ENCODE measurements at places on chromosomes 6 and 20. TPM values are rescaled to one million over a fixed set of nuclear protein-coding genes. Genes with fewer than 3 reads are reported as not detected.
A peak's percentile ranks its signal among the peaks of the same experiment; 100 is the strongest.

GPR63 gene
- 2.4 TPM for total RNA-seq

DNA sequence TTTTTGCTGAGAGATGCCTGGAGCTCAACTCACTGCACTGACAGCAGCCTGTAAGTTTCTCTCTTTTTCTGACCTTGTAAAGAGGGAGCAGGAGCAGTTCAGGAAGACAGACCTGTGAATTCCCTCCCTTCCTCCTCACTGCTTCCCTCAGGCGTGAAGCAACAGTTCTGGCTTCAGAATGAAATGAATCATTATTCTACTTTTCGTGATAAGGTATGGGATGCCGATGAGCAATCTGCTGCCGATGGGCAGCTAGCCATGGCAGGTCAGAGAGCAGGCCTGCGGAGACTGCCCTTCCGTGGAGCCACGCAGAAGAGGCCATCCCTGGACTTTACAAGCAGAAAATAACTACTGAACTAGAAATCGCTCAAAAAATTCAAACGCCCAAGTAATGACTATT, 426.5 kb upstream of the RNF217 start:
- no peak for DNase-seq

GRCh38 chr6:85458782-85459181, 8.9 kb downstream of the NT5E start:
- DNase-seq = no peak

DNA sequence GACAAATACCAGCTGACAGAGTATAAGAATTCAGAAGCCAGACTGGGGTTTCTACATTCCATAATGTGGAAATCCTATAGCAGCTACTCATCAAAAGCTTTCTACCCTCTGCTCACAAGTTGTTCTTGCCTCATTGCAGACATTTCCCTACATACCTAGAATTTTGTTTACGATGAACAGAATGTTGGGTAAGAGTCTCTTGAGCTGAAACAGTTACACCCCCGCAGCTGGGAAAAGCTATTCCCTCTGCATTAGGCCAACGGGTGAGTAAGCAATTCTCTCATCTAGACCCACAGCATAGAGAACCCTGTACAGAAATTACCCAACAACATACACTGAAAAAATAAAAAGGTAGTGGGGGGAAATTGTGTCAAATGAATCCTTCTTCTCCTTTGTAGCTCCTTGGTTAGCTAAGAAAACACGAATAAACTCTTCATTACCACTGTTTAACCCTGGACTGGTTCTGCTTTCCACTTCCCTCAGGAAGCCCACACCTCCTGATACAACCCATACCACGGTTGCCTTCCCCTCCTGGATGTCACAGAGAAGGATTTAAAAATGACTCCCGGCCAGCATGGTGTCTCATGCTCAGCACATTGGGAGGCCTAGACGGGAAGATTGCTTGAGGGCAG, 215.0 kb upstream of the SHLD1 start:
- peak; percentile 10 for DNase-seq

DNA sequence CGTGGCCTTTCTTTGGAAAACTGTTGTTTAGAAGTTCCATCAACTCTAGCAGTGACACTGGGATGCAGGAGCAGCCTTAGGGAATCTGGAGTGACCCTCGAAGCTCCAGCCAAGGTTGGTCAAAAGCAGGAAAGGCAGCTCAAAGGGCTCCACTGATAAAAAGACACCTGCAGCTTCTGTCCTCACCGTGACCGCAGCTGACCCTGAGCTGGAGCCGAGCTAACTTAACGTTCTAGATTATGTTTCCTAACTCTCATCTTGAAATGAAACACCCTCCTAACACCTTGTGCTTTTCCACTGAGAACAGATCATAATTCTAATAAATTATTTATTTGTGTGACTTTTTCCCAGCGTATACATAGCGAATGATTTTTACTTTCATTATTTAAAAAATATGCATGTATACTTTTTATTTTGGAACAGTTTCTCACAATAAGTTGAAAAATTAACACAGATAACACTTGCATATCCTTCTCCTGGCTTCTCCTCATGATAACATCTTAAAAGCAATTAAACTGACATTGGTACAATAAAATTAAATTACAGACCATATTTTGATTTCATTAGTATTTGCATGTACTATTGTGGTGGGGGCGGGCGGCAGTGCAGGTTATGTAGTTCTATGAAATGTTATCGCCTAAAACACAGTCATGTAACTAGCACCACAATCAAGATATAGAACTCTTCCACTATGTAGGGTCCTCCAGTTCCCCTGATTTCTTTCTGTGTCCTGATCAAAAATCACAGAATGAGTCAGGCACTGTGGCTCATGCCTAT, 116.1 kb downstream of the MOXD1 start:
- DNase-seq = no peak

DNA sequence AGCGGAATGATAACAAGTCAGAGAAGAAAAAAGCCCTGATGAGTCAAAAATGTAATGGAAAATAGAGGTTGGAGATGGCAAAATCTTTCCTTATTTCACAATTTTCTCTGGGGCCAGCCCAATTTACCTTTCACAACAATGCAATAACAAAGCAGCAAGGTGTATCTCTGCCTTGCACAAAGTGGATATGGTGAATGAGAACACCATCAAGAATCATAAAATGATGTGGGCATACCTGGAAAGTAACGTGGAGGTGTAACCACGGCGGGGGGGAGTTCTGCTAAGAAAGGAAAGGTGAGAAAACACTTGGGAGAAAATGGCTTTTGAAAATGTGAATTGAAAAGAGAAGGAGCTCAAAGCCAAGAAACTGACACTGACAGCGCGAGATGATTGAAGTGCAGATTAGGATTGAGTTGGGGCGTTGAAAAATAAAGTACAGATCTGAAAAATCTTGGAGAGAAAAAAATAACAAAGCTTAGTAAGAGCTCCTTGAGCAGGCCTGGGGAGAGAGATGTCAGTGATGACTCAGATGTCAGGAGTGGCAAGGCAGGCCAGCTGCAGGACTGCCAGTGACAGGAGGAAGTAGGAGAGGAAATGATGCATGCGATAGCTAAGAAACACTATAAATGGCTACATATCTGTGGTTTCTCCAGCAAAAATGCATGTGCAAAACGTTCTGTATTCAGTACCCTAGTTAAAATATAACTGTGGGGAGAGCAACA, 26.2 kb downstream of the ARHGAP18 start:
- DNase-seq = peak; percentile 52

- no peak for DNase-seq
These were observed 421.8 kb upstream of the SOX4 start for GRCh38 chr6:21171801-21172200.
